Ovary (tissue), 10 donors: ENCODE measurements at places on chromosomes 16 and 17.

DNA sequence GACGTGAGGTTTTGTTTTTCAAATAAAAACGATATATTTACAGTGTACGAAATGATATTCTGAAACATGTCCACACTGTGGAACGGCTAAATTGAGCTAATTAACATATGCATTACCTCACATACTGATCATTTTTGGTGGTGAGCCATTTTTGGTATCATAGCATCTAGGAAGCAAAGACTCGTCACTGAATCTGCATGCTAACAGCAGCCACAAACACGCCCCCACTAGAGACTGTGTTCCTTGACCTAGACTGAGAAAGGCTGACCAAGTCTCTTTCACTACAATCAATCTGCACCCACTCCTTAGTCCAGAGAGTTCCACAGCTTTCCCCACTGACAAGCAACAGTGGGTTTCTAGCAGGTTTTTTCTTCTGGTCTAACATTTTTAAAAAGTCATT is 29.5 kb downstream of the NPLOC4 start:
- H3K36me3 ChIP-seq: no peaks in the 10 kb centered on the region
- H3K4me1 ChIP-seq: no peaks in the 10 kb centered on the region
- no peak overlapping the region for H3K4me3 ChIP-seq
- DNase-seq: no peak
- H3K27ac ChIP-seq: no peak overlapping the region

DNA sequence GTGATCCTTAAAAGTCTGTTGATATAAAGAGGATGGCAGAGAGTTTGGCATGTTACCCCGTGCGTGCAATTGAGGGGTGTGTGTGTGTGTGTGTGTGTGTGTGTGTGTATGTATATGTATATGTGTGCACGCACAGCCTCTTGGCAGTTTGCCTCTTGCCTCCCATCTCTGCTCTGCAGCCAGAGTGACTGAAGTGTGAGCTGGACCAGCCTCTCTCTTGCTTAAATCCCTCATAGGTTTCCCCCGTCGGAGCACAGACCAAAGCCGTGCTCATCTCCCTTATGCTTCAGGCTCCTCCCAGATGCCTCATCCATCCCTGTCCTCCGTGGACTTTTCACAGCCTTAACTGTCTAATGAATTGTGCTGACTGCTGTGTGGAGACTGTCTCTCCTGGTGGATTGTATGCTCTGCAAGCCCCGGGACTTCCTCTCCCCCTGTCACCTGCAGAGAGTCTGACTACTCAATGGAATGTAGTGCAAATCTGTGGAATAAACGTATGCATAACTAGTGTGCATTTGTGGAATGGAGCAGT is 413.5 kb downstream of the CPPED1 start:
- H3K36me3 ChIP-seq: no peaks in the 10 kb centered on the region
- no peak overlapping the region for H3K27ac ChIP-seq
- no peaks in the 10 kb centered on the region for H3K27me3 ChIP-seq
- H3K4me1 ChIP-seq: peaks cover 12% of the 10 kb centered on the region
- H3K4me3 ChIP-seq: no peak overlapping the region

DNA sequence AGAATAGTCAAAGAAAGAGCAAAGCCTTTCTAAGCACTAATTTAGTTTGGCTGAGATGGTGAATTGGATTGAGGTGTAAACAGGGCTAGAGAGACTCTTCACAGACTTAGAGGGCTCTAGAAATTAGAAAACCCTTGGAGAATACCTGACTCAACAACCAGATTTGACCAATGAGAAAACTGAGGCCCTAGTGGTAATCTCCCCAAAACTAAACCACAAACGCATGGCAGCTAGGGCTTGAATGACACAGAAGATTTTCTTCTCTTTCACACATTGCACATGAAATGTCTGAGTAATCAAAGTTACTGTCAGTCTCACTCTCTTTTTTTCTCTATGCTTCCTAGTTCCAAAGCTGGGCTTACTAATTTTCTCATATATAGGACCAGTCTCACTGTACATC is 314.5 kb upstream of the KCNJ16 start:
- H3K4me3 ChIP-seq: no peak overlapping the region
- no peak for DNase-seq
- no peak overlapping the region for H3K27ac ChIP-seq
- peaks cover 3% of the 10 kb centered on the region for H3K4me1 ChIP-seq

DNA sequence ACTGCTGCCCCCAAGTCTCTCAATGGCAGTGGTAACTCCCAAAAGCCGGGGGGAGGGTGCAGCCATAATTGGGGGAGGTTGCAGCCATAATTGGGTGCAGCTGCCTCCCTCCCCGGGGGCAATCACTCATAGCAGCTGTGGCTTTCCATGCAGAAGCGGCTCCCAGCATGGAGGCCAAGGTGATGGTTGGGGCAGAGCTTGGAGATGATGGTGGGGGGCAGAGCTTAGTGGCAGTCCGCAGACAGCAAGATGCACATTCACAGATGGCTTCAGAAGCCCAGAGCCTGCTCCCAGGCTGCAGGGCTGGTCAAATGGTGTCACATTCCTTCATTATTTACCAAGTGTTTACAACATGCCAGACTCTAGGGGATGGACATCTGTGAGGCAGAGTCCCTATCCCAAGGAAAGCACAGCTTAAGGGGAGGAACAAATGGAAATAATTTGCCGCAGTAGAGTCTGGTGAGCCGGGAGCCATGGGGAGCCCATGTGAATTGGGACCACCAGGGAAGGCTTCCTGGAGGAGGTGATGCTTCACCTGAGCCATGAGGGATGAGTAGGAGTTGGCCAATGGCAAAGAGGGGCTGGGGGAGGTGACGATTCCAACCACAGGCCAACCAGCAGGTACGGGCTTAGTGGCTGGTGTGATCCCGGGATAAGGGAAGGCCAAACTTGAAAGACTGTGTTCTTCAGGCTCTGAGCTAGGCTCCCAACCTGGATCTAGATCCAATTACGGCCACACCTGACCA is 8.1 kb downstream of the DOC2B start:
- no peaks in the 10 kb centered on the region for H3K36me3 ChIP-seq
- H3K4me1 ChIP-seq: no peaks in the 10 kb centered on the region
- no peak overlapping the region for H3K4me3 ChIP-seq
- no peak overlapping the region for H3K27ac ChIP-seq
